ENCODE measurements at places on chromosomes 3 and 15.

- no peaks in the 10 kb centered on the region for H3K27me3 ChIP-seq
- H3K27ac ChIP-seq = no peak overlapping the region
- H3K36me3 ChIP-seq = no peaks in the 10 kb centered on the region
- no peak overlapping the region for H3K4me3 ChIP-seq
Observed at GRCh38 chr3:60399292-60399691, 852.0 kb downstream of the FHIT start.

DNA sequence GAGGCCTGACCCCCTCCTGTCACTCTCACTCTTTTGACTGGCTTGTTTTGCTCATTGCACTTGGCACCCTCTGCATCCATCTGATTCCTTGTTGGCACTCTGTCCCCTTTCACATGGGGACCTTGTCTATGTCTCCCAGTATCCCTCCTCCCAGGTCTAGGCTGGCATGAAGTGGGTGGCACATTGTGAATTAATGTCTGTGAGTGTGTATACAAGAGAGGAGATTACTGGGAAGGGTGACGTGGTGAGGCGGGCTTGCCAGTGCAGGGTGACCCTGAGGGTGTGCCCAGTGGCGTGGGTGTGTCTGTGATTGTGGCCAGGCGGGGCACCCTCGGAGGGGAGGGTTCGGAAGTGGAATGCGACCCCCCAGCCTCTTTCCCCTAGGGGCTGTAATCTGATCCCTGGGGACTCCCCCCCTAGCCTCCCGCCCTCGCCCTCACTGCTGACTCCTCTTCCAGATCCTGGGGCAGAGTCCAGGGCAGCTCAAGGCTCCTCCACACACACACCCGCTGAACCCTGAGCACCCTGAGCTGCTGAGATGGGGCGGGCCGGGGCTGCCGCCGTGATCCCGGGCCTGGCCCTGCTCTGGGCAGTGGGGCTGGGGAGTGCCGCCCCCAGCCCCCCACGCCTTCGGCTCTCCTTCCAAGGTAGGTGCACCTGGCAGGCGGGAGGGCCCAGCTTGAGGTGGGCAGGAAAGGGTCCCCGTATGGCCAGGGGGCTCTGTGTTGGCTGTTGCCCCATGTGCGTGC is at the start of gene SEMA3B:
Gene SEMA3B, plus strand, starts transcription at position 445 of the 749 bp plus-strand sequence. Its CDS starts 94 bp downstream, at position 539.
- no peak for DNase-seq
- H3K36me3 ChIP-seq = no peaks in the 10 kb centered on the region
- H3K4me1 ChIP-seq = peaks cover 82% of the 10 kb centered on the region
- H3K27me3 ChIP-seq = no peaks in the 10 kb centered on the region

GRCh38 chr15:82312586-82313349 is 36.5 kb downstream of the GOLGA6L10 start:
- no peak overlapping the region for H3K4me3 ChIP-seq
- no peak overlapping the region for H3K27ac ChIP-seq
- no peaks in the 10 kb centered on the region for H3K4me1 ChIP-seq

GRCh38 chr15:75234191-75234810 is 23.8 kb upstream of the GOLGA6C start:
- no peak overlapping the region for H3K27ac ChIP-seq
- no peaks in the 10 kb centered on the region for H3K4me1 ChIP-seq
- H3K27me3 ChIP-seq = no peaks in the 10 kb centered on the region
- no peak overlapping the region for H3K4me3 ChIP-seq
- no peak for DNase-seq
- H3K36me3 ChIP-seq = no peaks in the 10 kb centered on the region

DNA sequence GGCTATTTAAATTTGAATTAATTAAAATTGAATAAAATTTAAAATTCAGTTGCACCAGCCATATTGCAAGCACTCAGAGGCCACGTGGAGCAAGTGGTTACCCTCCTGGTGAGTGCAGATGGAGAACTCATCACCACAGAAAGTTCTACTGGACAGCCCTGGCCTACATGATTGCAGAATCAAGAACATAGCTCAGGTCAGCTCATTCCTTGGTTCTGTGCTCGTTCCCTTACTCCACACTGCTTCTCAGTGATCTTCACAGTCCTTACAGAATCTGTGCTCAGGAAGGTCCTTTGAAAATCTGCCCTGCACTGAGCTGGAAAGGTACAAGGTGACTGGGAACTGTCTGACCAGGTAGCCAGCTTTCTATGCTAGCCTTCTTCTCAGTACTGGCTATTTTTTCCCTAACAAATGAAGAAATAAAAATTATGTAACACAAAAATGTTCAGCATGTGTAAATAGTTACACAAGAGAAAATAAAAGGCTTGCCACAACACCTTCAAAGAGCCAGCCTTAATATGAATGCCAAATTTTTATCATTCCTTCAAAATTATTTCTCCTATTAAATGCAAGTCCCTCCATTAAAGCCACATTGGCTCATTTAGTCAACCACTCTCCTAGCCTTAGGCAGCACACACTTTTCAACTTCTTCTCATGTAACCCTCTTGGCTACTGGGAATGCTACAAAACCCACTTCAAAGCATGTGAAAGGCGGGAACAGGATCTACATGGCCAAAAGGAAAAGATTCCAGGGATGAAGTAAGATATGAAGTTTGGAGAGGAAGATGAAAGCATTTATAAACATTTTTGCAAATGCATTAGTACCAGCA is 326.4 kb upstream of the WNT5A start:
- DNase-seq = no peak
- no peak overlapping the region for H3K4me3 ChIP-seq
- H3K4me1 ChIP-seq = no peaks in the 10 kb centered on the region
- no peaks in the 10 kb centered on the region for H3K36me3 ChIP-seq

DNA sequence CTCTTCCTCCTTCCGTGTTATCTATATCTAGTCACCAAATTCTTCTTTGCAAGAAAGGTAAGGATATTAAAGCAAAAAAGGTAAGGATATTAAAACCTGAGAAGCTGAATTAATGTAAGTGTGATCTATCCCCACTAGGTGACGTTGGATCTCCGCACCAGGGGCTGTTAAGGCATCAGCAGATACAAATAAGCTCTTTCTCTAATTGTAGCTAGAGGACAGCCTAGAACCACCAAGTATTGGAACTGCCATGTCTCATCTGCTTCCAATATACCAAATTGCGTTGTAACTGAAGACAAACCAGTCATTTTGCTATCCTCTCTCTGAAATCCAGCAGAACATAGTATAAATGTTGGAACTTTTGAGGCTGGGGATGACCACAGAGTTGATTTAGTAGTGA is 471.2 kb upstream of the TGFBR2 start:
- no peak overlapping the region for H3K4me3 ChIP-seq
- H3K4me1 ChIP-seq = no peaks in the 10 kb centered on the region
- no peak overlapping the region for H3K27ac ChIP-seq
- no peaks in the 10 kb centered on the region for H3K27me3 ChIP-seq
- no peaks in the 10 kb centered on the region for H3K36me3 ChIP-seq

- H3K27me3 ChIP-seq = no peaks in the 10 kb centered on the region
- H3K36me3 ChIP-seq = no peaks in the 10 kb centered on the region
- DNase-seq = no peak
- no peaks in the 10 kb centered on the region for H3K4me1 ChIP-seq
Observed at GRCh38 chr3:124092811-124093210, 100.9 kb upstream of the ROPN1 start.

DNA sequence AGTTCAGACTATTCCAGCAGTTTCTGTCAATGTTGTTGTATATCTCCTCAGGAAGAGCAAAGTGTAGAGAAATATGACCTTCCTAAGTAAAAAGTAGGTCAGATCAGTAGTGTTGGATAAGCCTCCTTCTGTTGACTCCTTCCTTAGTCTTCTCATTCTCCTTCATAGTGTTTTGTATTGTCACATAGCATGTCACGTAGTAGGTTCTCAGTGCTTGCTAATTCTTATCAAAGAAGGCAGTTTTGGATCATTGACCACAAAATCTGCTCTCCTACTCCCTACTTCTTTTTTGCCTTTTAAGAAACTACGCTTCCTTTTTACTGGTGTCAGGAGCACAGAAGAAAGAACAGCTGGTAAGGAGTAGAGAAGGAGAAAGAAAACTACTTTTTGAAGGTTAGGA is 1.0 kb upstream of the MGA start:
- no peak for DNase-seq
- H3K27me3 ChIP-seq = no peaks in the 10 kb centered on the region
- H3K4me3 ChIP-seq = no peak overlapping the region
- no peaks in the 10 kb centered on the region for H3K4me1 ChIP-seq

Data from Peyer's patch (tissue), 4 donors.